ENCODE measurements at places on chromosomes 6 and 20.

GRCh38 chr6:96899019-96899418 lies 1.3 kb upstream of the NDUFAF4 start:
- DNase-seq: no peak

DNA sequence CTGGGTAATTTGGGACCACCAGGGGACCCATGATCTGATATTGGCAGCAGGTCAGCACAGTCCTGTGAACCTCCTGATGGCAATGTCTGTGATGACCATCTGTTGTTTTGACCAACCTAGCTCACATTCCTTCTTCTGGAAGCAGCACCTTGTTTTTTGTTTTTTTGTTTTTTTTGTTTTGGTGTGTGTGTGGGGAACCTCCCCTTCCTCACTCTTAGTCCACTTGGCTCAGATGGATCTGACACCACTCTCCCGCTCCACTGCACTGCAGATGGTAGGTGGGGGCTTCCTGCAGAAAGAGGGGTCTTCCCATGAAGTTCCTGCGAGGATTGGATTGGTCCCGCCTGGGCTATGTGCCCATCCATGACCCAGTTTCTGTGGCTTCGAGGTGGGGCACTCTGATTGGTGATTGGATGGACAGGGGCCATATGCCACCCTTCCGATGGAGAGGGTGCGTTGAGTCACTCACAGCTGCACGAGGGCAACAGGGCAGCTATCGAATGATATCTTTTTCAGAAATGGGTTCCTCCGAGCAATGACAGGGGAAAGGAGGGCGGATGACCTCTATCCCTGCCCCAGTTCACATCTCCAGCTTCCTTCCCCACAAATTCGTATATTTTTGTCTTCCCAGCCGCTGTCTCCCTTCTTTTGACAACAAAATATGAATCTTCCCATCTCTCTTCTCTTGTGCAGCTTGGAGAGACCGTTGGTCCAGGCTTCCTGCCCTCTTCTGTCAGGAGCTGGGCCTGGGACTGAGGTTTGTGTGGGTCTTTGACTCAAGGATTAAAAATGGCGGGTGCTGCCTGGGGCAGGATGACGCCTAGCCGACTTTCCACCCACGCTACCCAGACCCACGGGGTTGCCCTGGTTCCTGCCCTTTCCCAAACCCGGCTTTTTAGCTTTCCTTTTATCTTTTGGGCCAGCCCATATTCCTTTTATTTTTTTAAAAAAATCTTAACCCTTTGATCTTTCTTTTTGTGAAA lies 132.1 kb upstream of the KCNG1 start:
- DNase-seq: no peak

- DNase-seq: no peak
Observed at GRCh38 chr6:167987396-167988153, 9.9 kb upstream of the KIF25 start.

GRCh38 chr20:35636095-35636494 lies 20.5 kb downstream of the SPAG4 start:
- DNase-seq: no peak

GRCh38 chr20:40683221-40683893 lies 5.7 kb downstream of the MAFB start:
- no peak for DNase-seq

- DNase-seq: no peak
Observed at GRCh38 chr6:26351544-26351953, 13.4 kb upstream of the BTN3A2 start.

- no peak for DNase-seq
Observed at GRCh38 chr6:28903686-28904085, 20.1 kb downstream of the TRIM27 start.

GRCh38 chr6:35585658-35586057 lies 73.0 kb upstream of the TULP1 start:
- DNase-seq: no peak

- no peak for DNase-seq
Observed at GRCh38 chr20:4056880-4057279, 41.5 kb upstream of the RNF24 start.

GRCh38 chr6:93272211-93272610 lies 147.1 kb downstream of the EPHA7 start:
- DNase-seq: no peak

GRCh38 chr6:142301651-142302391 lies at the start of gene ADGRG6:
Gene ADGRG6 (plus strand): TSS chr6:142302007. CDS start chr6:142302330, 323 bp downstream.
- peak; percentile 17 for DNase-seq

GRCh38 chr6:38644951-38645350 lies 5.2 kb upstream of the BTBD9 start:
- no peak for DNase-seq

DNA sequence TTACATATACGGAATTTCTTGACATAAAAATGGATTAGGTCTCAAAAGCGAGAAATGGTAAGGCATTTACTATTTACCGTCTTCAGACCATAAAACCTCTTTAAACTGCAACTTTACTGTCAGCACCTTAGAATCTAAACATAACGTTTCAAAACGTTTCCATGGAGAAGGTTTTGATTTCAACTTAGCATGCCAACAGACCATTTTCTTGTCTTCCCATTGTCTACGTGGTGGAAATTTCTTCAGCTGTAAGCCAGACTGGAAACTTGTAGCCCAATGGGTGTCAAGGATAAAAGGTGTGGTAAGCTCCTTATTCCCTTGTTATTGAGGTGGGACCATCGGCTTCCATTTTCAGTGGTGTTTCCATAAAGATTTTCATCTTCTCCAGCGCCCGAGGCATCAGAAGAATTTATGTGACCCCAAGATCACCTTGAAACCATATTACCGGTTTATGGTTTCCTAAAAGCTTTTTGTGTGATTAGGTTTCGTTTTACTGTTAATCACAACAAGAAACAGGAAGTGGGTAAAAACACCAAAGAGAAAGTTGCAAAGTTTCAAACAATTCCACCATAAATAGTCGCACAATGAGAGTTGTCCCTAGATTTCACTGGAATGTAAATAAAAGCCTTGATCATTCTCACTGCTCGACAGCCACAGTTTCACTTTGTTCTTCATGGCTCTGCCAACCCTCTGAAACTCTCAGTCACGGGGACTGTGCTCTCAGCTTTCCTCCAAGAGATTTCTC lies 63.0 kb upstream of the CD2AP start:
- DNase-seq: peak; percentile 15

DNA sequence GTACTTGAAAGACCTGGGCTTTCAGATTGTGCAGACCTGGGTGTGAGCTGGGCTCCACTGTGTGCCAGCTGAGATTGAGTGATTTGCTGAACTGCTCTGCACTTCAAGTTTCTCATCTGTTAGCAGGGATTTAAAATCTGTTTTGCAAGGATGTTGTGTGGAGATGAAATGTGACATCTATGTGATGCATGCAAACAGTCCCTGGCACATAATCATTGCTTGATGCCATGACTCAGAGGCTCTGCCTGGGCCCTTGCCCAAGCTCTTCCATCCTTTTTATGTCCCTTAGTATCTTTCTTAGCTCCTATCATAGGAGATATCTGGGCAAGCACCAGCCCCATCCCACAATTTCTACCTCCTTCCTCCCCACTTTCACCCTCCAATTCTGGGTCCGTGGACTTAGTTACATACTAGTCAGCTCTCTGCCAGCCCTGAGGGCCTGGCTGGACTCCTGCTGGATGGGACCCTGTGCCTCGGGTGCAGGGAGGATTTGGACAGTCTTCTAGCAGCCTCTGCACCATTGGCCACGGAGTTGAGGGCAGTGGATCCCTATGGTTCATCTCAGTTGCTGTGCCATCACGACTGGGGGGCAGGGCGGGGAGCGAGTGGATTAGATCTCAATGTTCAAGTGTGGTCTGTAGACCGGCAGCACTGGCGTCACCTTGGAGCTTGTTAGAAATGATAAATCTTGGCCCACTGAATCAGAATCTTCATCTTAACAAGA lies 103.6 kb downstream of the MAP3K7 start:
- DNase-seq: no peak

DNA sequence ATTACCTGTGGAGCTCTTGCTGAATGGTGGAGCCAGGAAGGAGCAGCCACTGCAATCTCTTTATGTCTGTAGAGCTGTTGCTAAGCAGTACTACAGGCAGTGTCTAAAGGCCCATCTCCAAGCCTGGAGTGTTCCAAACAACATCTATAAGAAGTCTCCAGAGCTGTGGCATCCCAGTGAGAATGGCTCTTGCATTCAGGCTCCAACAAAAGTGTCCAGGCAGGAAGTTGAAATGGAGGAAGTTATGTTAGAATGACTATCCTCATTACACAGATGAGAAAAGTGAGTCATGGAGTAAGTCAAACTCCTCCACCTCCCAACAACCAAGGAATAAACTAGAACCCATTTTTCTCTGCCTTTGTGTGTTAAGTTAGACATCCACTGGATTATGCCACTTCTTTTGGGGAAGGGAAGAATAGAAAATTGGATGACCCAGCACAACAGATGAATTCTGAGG lies 288.5 kb upstream of the STXBP5 start:
- no peak for DNase-seq

GRCh38 chr6:978937-979685 lies 286.2 kb upstream of the EXOC2 start:
- no peak for DNase-seq

DNA sequence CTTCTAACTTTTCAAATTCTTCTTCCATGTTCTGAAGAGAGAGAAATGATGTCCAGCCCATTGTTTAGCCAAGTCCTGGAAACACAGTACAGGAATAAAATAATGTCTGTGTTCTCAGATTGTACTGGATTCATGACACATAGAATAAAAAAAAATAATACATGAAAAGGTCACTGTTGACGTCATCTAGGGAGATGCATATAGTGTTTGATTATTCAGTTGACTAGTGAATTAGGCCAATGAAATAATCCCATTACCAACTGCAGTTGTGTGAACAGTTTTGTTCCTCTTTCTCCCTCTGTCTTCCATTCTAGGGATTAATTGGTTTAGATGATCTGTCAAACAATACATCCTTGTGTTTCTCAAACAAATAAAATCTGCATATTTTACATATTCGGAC lies 222.8 kb downstream of the ALDH8A1 start:
- DNase-seq: no peak

GRCh38 chr6:135006386-135006914 lies 48.2 kb downstream of the HBS1L start:
- no peak for DNase-seq

- DNase-seq: no peak
Observed at GRCh38 chr6:131208787-131209186, 73.5 kb downstream of the AKAP7 start.

DNA sequence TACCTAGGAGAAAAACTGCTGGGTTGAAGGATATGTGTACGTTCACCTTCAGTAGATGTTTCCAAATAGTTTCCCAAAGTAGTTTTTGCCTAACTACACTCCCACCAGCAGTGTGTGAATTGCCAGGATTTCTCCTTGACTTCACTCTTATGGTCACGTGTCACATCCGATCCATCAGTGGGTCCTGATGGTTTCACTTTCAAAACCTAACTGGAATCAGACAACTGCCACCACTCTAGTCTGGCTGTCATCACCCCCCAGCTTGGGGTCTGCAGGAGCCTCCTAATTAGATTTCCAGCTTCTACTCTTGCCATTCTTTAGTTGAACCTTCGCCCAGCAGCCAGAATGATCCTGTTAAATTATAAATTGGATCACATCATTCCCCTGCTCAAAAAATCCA lies 8.5 kb upstream of the SLC12A5 start:
- no peak for DNase-seq

GRCh38 chr6:169862892-169863525 lies 111.6 kb downstream of the ERMARD start:
- no peak for DNase-seq

DNA sequence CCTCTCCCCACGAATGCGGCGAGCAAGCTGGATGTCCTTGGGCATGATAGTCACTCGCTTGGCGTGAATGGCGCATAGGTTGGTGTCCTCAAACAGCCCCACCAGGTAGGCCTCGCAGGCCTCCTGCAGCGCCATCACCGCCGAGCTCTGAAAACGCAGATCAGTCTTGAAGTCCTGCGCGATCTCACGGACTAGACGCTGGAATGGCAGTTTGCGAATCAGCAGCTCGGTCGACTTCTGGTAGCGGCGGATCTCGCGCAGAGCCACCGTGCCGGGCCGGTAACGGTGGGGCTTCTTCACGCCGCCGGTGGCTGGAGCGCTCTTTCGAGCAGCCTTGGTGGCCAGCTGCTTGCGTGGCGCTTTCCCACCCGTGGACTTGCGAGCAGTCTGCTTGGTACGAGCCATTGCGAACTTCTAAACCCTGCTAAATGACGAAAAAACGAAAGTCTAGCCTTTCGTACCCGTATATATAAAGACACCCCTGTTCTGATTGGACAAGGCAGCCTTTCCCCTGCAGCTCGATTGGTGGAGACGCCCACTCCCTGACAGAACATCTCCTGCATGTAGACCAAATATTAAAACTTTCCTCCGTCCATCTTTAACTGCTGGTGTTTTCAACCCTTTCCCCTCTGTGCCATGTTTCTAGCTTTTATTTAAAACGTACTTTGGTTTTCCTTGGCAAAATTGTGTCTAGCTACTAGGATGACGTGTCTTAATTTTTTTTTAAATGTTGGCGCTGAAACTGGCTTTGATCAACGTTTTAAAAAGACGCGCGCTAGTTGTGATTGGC lies 109.8 kb downstream of the HFE start:
- peak; percentile 91 for DNase-seq

DNA sequence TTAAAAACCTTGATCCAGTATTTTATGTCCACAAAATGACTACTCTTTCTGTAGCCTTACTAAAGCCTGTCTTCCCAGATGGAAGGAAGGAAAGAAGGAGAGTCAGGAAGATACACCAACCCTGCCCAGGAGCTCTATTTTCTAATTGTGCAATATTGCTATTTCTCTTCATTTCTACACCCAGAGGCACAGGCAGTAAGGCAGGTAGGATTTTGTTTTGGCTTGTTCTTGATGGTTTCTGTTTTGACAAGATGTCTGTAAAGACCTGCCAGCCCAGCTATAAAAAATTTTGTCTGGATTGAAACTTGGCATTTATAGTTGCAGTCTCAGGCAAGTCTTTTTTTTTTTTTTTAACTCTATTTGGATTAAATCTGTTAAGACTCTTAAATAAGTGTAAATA lies 587.5 kb upstream of the ARID1B start:
- DNase-seq: no peak

DNA sequence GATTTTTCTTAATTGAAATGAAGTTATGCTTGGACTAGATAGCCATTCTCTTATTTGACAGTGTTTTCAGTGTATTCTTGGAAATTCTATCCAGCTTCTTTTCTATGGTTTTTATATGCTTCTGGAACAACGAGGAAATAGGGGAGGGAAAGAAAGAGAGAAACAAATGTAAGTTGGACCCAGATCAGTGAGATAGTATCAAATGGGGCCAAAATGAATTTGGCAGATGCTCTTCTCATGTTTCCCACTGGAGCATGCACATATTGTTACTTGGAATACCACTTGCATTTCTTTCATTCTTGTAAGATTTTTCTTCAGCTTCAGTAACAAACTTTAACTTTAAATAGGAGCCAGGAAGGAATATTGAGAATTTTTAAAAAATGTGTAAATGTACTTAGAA lies 312.3 kb downstream of the PRL start:
- no peak for DNase-seq

- DNase-seq: no peak
Observed at GRCh38 chr20:52783769-52784168, 188.4 kb upstream of the TSHZ2 start.

GRCh38 chr6:136079701-136080565 lies 170.2 kb downstream of the MTFR2 start:
- DNase-seq: no peak

DNA sequence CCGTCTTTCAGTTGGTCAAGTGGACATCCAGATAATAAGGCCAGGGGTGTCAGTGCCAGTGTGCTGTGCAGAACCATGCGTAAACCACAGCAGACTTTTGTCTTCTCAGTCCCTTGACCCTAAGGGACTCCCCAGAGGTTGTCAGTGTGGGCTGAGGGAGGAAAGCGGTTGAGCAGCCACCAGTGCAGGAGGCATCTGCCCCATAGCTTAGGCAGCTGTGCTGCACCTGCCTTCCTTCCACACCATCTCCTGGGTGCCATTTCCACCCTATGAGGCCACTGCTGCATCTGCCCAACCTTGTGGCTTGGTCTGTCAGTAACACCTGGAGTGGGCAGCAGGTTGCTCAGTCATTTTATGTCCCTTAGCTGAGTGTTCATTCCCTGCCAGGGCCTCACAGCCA lies 26.0 kb downstream of the PRPF6 start:
- DNase-seq: no peak
